Left renal cortex interstitium (tissue), 4 donors: ENCODE measurements at places on chromosomes 7 and 10. TPM values are rescaled to one million over a fixed set of nuclear protein-coding genes. Genes with fewer than 3 reads are reported as not detected.

LRIT1 gene
- not detected for polyA plus RNA-seq

- no peak for DNase-seq
These were observed 17.5 kb downstream of the CFAP69 start for GRCh38 chr7:90262438-90262837.

GRCh38 chr7:127587663-127588018 lies 570 bp upstream of the ARF5 start:
- no peak for DNase-seq

PRRT4 gene
- polyA plus RNA-seq: 1.1 TPM
